ENCODE measurements at places on chromosomes 4 and X.

DNA sequence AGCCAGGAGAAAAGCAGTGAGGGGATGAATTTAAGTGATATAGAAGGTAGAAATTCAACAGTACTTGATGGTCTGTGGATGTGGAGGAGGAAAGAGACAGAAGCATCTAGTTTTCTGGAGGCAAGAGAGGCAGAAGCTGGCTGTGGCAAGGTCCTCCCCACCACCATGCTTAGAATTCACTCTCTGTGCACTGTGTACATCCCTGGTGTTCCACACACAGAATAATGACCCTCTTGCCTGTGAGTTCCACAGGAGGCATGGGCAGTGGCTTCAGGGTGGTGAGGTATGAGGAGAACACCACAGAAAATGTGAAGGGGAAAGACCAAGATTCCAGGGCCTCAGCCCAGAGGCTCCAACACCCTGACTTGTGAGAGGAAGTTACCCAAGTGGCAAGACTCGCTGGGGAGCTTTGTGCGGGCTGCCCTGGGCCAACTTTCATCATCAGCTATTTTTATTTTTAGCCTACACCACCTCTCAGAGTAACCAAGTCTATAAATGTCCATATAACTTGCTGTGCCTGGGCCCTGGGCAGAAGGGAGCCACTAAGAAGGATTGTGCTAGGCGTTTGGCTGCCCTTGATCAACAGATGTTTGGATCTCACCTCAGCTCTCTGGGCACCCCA is 7.8 kb upstream of the INTS6L start:
- no peak for DNase-seq

GRCh38 chrX:70481471-70482270 is 37.0 kb downstream of the DLG3 start:
- no peak for DNase-seq

GRCh38 chrX:19865567-19866363 is 21.6 kb downstream of the SH3KBP1 start:
- no peak for DNase-seq

DNA sequence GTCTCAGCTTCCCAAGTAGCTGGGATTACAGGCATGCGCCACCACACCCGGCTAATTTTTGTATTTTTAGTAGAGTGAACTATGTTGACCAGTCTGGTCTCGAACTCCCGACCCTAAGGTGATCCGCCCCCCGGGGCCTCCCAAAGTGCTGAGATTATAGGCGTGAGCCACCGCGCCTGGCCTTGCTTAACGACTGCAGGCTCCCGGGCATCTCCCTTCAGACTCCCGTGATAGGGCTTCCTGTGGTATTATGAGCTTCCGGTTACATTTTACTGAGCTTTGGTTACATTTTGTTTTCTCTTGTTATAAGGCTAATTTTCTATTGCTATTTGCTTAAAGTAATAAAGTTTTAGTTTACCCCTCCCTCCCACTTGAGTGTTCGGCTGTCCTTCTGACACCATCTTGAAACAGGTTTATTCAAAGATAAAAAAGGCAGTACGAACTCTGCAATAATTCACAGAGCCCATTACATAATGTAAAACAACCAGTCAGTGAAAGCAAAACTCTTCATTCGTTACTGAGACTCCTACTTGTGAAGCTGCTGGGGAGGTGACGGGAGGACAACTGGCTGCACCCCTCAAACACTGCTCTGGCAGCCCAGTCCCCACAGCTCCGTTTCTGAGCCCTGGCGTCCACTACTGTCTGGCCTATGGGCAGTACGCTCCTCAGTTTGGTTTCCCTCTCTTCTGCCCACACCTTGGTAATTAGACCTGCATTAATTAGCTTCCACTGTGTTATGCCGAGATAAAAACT is 795.7 kb upstream of the SLIT2 start:
- no peak for DNase-seq

- no peak for DNase-seq
Measured at GRCh38 chr4:180925805-180926204, 1317.4 kb upstream of the TENM3 start.

GRCh38 chr4:52711272-52711671 is 40.0 kb downstream of the ERVMER34-1 start:
- no peak for DNase-seq

- no peak for DNase-seq
Measured at GRCh38 chr4:110414561-110414920, 61.4 kb upstream of the ENPEP start.

GRCh38 chr4:158818560-158819140 is 49.8 kb downstream of the FNIP2 start:
- DNase-seq, result no peak

Measured in stimulated activated CD8-positive, alpha-beta memory T cell treated with anti-CD3 and anti-CD28 coated beads, Interleukin-15, amount 100 ng/mL, for 4 hours (primary cell).